SK-MEL-5 (cell line): ENCODE measurements at places on chromosomes 4 and X. TPM values are rescaled to one million over a fixed set of nuclear protein-coding genes. Genes with fewer than 3 reads are reported as not detected.

DNA sequence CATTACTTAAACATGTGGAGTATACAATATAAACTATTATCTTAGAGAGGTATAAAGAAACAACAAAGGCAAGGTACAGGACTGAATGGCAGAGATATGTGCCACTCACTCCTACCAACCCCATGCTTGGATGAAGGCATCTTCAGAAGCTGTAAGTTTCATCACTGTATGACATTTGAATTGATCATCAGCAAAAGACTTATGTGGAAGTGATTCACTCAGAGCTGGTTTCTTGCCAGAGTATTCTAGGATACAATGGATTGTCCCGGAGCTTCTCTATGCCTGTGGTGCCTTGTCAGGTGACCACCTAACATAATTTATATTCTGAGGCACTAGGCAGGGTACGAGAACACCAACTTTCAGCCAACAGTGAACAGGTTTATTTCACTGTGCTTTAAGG lies 392.2 kb downstream of the PPP1R2C start:
- peak; percentile 0 for DNase-seq

- DNase-seq: no peak
Measured at GRCh38 chr4:8534129-8534528, 46.1 kb upstream of the GPR78 start.

The TDO2 gene
- total RNA-seq: 0.29 and 0.45 TPM in 2 replicates

The SMS gene
- total RNA-seq: 792 and 838 TPM in 2 replicates

The PAGE2B gene
- total RNA-seq: not detected in 2 replicates
